Stimulated activated CD4-positive, alpha-beta T cell treated with anti-CD3 and anti-CD28 coated beads, Interleukin-15, amount 100 ng/mL, for 1 hour (primary cell): ENCODE measurements at places on chromosomes 7 and 10.

DNA sequence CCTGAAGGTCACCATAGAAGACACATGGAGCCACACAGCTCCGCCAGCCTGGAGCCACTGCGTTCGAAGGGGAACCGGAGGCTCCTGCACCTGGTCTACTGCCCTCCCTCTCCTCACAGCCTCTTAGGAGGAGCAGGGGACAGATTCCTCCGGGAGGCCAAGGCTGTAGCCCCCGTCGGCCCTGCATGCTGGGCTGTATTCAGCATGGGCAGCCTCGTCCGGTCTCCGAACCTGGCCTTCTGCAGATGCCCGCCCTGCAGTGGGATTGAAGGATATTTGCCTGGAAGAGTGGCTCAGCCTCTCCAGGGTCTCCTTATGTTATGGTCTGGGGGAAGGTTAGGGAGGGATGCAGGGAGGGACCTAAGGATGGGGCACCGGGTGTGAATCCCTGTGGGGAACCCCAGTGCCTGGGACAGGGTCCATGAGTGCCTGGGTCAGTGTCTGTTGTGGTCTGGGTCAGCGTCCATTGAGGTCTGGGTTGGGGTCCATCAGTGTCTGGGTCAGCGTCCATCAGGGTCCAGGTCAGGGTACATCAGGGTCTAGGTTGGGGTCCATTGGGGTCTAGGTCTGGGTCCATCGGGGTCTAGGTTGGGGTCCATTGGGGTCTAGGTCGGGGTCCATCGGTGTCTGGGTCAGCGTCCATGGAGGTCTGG lies 13.0 kb upstream of the SCART1 start:
- DNase-seq: no peak

DNA sequence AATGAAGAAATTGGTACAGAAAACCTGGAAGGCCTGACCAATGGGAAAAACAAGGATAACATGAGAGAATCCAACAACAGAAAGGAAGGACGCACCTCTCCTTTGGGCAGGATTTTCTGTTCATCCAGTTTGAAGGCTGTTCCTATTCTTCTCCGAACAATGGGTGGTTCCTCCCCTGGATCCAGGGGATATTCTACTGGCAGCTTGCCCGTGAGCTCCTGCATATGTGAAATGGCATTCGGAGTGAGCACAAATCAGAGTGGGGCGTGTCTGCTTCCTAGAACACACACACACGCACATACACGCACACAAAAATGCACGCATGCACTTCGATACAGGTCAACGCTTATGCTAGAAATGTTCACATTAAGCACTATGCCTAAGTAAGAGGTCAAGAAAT lies 83.5 kb downstream of the PRPF18 start:
- DNase-seq: no peak

DNA sequence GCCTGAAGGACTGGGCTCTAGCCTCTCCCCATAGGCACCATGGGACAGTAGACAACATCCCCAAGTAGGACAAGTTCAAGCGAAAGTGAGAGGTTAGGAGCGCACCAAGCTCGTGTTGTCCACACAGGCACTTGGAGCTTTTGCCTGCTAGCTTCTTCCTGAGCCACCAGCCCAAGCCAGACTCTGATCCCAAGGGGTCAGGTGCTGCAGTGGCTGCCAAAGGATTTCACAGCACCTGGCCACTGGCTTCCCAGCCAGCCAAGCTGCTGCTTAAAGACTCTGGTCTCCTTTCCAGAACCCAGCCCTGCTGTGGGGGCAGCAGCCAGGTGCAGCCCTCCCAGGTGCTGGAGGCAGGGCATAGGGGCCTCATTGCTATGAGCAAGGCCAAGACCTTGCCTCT lies 33.0 kb upstream of the UNC5B start:
- no peak for DNase-seq

DNA sequence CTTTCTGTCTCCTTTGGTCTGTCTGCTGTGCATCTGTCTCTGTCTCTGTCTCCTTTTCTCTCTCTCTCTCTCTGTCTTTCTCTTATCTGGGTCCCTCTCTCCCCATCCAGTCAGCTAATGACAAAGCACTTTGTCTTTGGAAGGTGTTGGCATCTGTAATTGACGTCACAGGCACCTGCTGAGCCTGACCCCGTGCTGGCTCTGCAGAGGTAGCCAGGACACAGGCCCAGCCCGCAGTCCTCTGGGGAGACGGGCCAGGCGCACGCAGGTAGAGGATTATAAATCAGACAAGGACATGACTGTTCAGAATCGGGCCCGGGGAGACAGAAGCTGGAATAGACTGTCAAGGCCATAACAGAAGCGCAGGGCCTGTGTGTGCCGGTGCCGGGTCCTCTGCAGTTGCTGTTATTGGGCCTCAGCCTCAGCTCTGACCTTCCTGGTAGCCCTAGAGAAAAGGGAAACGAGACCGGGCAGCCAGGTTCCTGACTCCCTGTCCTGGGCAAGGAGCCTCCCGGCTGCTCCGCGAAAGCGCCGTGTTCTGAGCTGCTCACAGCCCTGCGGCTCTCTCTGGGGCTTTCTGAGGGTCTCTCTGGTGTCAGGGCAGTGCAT lies 10.7 kb upstream of the PSMG3 start:
- DNase-seq: no peak

DNA sequence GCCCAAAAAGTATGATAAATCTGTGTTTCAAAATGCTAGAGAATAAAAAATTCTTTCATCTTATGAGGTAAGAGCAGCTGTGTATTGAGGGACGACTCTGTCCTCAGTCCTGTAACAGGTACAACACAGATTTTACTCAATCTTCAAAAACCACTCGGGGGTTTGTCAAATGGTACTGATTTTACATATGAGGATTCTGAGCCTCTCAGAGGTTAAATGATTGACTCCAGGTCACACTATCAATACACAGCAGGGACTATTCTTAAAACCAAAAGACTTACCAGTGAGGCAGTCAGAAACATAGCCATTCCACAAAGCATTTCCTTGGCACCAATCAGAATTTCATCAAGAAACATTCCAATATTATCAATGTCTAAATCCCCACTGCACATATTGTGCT lies 95.5 kb downstream of the SGMS1 start:
- no peak for DNase-seq

GRCh38 chr10:85604884-85605283 lies 761.7 kb downstream of the GRID1 start:
- DNase-seq: no peak

DNA sequence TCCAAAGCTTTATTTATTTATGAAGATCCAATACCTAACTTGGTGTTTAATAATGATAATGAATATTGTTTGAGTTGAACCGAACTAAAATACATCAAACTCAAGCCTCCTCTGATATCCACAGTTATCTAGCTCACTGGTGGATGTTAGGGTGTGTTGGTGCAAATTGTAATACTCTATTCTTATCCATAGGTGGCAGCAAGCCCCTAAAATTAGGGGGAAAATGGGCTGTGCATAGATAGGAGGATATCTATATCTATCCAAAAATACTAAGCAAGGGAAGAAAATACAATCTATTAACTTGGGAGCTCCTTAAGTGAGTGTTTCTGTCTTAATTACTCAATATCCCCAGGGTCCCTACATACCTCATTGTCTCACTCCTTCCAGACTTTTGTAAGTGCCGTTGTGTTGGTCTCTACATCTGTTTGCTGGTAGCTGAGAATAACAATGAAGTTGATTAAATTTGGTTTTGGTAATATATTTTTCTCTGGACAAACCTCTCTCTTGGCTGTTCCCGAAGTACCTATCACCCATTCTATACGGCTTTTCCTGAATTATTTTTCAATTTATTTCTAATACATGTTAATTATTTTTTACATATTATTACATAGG lies 55.0 kb upstream of the VWDE start:
- DNase-seq: no peak

DNA sequence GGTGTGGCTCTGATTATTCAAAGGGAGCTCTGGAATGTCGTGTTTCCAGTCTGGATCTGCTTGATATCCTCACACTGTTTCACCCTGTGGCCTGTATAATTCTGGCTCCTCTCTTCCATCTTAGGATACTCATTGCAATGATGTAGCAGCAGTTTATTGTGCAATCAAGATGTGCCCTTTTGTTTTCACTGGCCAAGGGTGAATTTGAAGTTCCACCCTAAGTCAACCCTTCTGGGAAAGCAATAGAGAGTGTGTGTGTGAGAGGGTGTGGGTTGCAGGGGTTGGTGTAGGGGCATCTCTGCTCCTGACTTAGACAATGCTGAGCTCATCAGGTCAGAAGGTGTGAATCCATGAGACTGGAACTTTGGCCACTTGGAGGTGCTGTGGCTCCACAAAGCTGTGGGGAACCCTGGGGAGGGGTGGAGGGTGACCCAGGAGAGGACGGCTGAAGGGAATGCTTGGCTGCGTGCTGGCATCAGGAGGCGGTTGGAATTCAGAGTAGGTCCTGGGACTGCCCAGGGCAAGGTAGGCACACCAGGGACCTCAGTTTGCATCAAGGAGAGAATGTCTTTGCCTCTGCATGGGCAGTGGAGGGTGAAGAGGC lies 118.0 kb upstream of the PRSS58 start:
- no peak for DNase-seq

DNA sequence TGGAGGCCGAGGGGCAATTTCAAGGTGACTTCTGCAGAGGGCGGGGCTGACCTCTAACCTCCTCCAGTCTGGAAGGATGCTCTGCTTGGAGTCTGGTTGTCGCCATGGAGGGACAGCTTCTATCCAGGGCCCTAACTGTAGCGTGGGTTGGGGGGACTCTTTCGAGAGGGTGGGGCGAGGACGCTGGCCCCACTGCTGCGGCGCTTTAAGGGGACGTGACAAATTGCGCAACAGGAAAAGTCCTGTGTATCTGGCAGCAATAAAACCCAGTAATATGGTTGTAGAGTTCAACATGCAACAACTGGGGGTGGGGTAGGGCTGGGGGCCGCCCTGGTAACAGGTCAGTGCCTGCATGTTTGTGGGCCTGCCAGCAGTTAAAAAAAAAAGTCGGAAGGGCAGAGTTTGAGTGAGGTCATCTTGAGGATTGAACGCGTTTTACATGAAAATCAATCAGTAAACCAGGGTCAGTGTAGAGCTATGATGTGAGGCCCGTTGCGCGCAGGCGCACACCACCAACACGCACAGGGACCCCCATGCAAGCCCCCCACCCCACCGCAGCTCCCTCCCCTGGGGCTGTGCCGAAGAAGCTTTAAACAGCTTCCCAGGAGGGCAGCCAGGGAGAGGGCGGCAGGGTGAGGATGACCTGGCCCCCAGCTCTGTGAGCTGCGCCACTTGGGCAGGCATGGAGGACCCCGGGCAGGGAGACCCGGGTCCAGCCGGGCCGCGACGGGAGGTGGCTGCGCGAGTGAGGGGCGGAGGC lies 4.3 kb downstream of the SHH start:
- no peak for DNase-seq

- DNase-seq: no peak
These were observed 2.0 kb downstream of the GAL3ST4 start for GRCh38 chr7:100166317-100166940.

DNA sequence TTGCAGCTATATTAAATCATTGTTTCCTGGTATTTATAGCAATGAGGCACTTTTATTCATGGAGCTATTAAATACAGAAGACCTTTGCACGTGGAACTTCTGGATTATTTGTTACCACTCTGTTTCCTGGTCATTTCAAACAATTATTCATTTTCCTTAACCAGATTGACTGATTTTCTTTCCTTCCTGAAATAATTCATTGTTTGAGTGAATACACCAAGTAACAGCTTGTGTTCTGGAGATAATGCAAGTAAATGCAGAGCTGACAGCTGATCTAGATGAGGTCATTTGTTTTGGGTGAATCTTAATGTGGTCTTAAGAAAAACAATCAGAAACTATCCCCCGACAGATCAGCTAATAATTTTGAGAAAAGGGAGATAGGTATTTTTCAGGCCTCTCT lies 497.7 kb downstream of the KIF20B start:
- no peak for DNase-seq

DNA sequence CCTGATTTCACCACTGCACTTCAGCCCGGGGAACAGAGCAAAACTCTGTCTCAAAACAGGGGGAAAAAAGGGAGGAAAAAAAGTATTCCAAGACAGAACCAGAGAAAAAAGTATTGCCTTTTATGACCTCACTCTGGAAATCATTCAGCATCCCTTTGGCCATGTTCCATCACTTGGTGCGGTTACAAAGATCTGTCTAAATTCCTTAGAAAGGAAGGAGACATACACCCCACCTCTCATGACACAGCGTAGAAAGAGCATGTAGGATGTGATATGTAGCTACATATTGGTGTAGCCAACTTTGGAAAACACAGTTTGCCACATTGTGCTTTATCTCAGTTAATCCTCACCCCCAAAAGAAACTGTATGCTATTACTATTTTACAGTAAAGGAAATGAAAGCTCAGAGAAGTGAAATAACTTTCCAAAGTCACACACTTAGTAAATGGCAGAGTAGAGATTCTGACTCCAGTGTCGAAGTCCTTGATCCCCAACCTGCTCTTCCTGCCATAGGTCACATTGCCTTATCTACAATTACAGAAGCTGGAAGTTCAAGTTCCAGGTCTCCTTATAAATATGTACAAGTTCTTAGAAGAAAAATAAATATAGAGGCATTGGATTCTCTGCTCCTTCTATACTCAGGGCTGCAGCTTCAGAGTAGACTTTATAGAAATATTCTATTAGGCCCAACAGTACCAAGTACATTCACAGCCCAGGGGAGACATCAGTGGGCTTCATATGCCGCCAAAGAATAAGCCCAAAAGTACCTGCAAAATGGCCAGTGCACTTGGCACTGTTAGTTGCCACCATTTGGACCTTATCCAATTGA lies 91.6 kb upstream of the KMT2E start:
- DNase-seq: no peak

DNA sequence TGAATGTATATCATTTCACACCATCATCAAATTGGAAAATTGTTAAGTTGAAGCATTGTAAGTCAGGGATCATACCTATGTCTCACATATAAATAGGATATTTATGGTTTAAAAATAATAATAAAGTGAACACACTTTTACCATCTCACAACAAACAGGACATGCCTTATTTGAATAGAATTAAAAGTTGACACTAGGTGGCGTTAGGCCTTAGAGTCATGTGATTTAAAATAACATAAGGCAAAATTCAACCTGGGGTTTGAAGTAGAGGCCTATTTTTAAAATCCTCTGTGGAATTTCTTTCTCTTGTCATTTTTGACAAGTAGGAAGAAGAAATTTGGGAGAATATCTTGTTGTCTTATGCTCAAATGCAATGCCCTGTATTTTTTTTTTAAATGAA lies 184.7 kb upstream of the PCDH15 start:
- no peak for DNase-seq

- no peak for DNase-seq
These were observed 16.9 kb downstream of the HBP1 start for GRCh38 chr7:107185716-107186115.

- no peak for DNase-seq
These were observed 566 bp downstream of the MAD1L1 start for GRCh38 chr7:2231992-2232765.

- no peak for DNase-seq
These were observed 157.9 kb downstream of the ARID5B start for GRCh38 chr10:62059217-62059920.
